ENCODE measurements at places on chromosomes 3 and 15.

DNA sequence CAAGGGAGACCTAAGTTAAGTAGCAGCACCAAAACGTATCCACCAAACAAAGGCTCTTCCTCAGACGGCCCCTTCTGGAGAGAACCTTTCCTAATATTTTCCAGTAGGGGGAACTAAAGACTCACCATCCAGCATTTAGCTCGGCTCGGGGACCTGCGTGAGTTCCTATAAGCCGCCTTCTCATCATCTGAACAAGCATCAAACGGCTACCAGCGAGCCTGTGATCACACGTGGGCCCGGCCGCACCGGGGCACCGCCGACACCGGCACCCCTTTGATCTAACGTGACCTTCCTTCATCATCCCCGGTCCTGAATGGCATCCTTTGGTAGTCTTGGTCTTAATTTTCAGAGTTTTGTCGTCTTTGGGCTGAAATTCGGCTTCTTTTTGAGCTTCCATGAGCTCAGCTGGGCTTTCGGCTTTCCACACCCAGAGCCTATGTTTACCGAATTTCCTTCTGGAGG lies 1.4 kb upstream of the ROBO2 start:
- no peak for DNase-seq

- peak; percentile 87 for DNase-seq
Observed at GRCh38 chr3:194333212-194333980, 17.7 kb downstream of the CPN2 start.

- DNase-seq = no peak
Observed at GRCh38 chr3:185517387-185518130, 18.7 kb upstream of the TMEM41A start.

GRCh38 chr3:116056280-116056679 lies 389.0 kb downstream of the LSAMP start:
- DNase-seq = no peak

DNA sequence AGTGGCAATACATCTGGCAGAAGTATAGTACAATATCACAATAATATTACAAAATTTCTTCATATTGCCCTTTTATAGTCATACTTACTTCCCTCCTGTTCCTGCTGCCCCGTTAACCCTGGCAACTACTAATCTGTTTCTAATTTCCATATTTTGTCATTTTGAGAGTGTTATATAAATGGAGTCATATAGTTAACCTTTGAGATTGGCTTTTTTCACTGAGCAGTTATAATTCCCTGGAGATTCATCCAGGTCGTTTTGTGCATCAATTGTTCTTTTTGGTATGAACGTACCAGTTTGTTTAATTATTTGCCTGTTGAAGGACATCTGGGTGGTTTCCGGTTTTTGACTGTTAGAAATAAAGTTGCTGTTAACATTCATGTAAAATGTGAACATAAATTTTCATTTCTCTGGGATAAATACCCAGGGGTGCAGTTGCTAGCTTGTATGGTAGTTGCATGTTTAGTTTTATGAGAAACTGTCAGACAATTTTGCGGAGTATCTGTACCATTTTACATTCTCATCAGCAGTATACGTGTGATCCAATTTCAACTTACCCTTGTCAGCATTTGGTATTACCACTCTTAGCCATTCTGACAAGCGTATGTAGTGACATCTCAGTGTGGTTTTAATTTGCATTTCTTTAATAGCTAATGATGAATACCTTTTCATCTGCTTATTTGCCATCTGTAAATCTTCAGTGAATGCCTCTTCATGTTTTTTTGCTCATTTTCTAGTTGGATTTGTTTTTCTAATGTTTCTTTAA lies 32.2 kb upstream of the IL20RB start:
- DNase-seq = no peak

GRCh38 chr15:40330368-40330836 lies 6.9 kb downstream of the INAFM2 start:
- DNase-seq = no peak

DNA sequence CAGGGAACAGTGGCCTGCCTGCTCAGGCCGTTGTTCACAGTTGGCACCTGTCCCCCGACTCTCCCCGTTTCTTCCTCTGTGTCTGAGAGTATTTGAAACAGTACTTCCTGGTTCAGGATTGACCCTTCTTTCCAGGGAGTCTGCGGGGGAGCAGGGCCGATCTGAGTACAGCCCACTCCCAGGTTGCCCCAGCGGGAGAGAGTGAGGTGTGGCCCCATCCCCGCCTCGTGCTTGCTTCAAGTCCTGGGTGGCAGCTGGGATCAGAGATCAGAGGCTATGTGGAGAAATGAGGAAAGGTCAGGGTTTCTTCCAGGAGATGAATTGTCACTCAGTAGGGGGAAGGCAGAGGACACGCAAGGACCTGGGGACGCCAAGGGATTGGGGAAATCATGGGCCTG lies 6.5 kb upstream of the DLL4 start:
- DNase-seq = no peak

GRCh38 chr3:108406661-108407206 lies 103.7 kb downstream of the MYH15 start:
- DNase-seq = no peak

DNA sequence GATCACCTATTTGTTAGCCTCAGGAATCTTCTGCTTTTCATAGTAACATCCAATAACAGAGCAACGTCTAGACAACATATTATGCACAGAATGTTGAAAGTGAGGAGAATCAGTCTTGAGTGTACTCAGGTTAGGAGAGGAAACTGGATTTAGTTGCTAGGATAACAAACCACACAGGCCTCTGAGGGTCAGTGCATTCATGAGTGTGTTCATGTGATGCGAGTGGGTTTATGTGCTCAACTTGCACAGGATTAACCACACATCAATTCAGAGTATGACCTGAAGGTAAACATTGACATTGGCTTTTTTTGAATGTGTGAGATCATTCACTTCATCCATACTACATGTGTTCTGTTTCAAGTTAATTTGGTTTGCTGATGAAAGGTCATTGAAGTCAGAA lies 287.6 kb downstream of the DIPK2A start:
- no peak for DNase-seq

DNA sequence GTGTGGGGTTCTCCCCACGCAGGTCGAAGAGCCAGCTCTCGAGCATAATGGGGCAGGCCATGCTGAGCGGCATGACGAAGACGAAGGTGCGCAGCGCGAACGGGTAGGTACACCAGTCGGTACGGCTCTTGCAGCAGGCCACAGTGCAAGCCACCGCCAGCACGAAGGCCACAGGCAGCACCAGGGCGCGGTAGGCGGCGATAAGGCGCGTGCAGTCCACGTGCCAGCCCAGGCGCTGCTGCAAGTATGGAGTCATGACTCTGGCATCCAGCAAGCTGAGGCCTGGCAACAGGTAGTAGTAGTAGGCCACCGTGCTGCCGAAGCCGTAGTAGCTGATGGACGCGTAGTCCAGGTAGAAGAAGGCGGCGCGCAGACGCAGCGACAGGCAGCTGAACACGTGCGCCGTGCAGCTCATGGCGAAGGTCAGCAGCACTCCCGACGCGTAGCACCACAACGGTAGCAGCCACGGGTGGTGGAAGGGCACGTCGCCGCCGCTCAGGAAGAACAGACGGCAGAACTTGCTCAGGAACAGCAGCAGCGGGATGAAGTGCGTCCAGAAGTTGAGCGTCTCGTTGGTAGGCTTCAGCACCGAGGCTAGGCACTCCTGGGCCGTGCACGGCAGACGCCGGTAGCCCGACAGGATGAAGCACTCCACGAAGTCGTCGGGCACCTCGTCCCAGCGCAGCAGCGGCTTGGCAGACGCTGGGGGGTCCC lies 797 bp downstream of the PAQR9 start:
- DNase-seq = no peak

DNA sequence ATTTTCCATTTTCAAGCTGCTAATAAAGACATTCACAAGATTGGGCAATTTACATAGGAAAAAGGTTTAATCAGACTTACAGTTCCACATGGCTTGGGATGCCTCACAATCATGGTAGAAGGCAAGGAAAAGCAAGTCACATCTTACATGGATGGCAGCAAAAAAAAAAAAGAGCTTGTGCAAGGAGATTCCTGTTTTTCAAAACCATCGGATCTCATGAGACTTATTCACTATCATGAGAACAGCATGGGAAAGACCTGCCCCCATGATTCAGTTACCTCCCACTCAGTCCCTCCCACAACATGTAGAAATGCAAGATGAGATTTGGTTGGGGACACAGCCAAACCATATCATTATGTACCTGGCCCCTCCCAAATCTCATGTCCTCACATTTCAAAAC lies 202.0 kb downstream of the FNDC3B start:
- DNase-seq = no peak
